ENCODE measurements at places on chromosomes 16 and 17.

GRCh38 chr17:32475258-32475657 is 11.5 kb upstream of the CDK5R1 start:
- no peak for DNase-seq

GRCh38 chr17:6241381-6241780 is 171.2 kb downstream of the WSCD1 start:
- no peak for DNase-seq

- DNase-seq = no peak
Observed at GRCh38 chr17:42967925-42968324, 3.7 kb upstream of the AARSD1 start.

- no peak for DNase-seq
Observed at GRCh38 chr16:75763204-75763603, 36.9 kb upstream of the CPHXL start.

DNA sequence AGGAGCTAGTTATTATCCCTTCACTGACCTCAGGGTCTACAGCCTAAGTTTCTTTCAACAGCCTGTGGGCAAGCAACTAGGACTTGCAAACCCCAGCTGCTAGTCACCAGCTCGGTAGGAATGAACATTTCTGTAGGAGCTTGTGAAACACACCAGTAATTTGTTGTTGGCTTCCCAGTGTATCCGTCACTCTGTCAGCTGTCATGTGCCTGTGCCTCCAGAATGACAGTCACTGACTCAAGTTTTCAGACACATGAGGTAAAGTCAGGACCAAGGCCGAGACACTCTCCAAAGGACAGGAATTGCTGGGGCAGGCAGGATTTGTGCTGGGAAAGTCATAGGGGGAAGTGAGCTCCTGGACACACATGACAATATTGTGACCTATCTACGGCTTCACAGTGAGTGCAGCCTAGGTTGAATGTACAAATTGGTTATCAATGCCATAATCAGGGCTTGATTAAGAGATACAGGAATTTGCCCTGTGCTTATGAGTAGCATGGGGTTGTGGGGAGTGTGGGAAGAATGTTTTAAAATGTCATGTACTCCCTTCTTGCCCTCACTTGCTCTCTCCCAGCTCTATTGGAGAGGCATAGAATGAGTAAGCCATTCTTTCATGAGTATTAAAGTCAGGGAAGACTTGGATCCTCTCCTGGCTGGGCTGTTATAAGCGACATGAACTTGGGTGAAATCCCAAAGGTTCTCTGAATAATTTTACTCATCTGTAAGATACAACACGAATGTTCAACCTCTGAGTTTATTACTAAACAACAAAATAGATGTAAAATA is 391.4 kb downstream of the UTP18 start:
- no peak for DNase-seq

- no peak for DNase-seq
Observed at GRCh38 chr17:82970818-82971590, 108.4 kb upstream of the METRNL start.

DNA sequence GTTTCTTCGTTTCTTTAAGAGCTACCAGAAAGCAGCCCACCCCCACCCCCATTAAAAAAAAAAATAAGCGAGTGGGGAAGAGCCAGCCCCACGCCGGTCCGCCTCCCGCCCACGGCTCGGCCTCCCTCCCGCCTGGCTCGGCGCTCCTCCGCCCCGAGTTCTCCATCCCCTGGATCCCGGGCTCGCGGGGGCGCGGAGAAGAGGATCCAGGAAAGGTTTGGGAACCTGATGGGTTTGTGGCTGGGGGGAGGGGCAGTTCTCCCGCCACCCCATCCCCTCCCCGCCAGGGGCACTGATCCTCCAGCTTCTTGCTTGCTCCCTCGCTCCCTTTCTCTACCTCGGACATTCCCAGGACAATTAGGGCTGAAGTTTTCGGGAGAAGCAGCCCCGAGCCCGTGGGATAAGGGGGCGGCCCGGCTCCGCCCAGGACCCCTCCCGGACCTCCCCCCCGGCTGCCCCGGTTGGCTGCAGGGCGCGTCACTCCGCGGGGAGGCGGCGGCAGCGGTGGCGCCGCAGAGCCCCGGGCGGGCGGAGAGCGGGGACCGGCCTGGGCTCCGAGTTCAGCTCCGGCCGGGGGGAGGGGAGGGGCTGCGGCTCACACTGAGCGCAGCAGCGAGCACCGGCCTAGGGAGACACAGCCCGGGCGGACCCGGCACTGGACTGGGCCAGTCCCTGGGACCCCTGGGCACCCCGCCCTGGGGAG is 1.0 kb upstream of the SALL1 start:
- DNase-seq = no peak

DNA sequence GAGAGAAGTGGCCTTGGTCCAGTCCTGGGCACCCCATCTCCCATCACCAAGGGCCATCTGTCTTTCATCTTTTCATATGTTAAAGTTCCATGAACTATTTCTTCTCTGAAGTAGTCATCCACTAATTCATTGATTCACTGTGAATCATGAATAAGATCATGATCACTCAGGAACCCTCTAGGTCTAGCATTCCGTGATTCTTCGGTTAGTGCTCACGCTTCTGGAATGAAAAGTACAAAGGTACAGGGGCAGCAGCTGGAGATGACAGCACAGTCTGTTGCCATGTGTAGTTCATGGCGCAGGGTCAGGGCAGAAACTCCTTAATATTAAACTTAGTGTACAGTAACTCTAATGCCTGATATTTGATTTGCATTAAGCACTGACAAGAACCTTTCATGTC is 127.1 kb downstream of the CDH13 start:
- no peak for DNase-seq

GRCh38 chr16:16038950-16039349 is 89.5 kb downstream of the ABCC1 start:
- DNase-seq = no peak

GRCh38 chr17:55702150-55702549 is 20.5 kb downstream of the TMEM100 start:
- DNase-seq = no peak

DNA sequence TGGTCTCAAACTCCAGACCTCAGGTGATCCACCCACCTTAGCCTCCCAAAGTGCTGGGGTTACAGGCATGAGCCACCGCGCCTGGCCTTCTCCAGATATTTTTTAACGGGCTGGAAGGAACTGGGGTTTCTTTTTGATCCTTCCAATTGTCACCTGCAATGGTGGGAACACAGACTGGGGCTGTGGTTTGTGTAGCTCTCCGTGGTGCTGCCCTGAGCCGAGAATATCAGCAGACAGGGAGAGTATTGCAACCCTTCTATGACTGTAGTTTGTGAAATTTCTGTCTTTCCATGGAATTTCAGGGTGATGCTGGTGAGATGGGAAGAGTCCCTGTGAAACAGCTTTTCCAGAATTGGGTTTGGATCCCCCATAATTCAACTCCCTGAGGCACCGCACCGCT is 263.5 kb downstream of the ENGASE start:
- DNase-seq = no peak

DNA sequence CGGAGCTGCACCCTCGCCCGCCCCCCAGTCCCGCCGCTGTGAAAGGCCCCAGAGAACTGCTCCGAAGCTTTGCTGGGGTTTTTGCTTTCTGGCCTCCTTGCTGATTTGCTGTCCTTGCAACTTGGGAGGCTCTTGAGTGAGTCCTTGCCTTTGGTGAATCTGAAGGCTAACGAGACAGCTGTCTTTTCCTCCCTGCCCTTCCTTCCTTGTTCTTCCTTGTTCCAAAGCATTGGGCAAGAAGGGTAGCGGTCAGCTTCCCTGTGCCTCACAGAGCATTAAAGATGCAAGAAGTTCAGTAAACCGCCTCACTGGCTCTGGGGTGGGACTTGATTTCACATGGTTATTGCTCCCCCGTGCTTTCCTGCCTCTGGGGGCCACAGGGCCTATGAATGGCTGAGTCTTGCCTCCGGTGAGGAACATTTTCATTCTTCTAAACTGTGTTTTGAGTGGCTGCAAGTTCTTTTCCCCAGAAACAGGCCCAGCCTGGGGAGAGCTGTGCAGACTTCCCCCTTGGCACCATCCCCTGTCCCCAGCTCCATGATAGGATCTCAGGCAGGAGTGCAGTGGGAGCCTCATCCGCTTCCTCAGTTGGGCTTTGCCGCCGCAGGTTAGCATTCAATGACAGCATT is 1.4 kb downstream of the YPEL2 start:
- DNase-seq = no peak

DNA sequence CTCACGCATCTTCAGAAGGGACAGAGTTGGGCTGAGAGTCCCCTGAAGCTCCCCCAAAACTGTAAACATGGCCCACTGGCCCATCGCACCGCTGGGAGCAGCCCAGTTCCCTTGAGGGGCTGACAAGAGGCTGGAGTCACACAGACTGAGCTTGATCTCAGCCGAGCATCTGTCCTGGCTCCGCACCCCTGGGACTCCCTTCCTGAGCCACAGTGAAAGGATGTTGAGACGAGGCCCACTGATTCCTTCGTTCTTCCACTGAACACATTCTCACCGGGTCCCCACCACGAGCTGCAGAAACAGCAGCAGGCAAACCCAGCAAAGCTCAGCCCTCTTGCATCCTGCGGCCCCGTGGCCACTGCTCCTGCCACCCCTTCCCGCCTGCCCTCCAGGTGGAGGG is 145.9 kb upstream of the CIBAR2 start:
- DNase-seq = no peak

DNA sequence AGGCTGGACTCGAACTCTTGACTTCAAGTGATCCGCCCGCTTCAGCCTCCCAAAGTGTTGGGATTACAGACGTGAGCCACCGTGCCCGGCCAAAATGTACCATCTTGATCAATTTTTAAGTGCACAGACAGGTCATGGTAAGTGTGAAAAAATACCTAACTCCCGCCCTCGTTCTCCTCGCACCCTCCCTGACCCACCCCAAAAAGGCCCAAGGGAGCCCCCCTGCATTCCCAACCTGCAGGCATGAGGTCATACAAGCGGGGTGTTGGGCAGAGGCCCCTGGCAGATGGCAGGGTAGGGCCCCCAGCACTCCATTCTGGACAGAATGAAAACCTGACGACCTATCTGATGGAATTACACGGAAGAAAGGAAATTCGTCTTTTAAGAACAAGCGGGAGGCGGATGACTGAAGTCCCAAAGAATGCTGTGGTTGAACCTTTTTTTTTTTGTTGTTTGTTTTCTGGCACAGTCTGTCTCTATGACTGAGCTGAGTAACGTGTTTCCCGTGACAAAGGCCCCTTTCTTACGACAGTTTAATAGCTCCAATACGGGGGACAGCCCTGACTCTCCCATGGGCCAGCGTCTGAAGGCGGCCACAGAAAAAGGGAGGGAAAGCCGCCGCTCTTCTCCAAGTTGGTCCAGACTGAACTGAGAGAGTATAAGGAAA is 376.4 kb downstream of the SLC39A11 start:
- DNase-seq = no peak

DNA sequence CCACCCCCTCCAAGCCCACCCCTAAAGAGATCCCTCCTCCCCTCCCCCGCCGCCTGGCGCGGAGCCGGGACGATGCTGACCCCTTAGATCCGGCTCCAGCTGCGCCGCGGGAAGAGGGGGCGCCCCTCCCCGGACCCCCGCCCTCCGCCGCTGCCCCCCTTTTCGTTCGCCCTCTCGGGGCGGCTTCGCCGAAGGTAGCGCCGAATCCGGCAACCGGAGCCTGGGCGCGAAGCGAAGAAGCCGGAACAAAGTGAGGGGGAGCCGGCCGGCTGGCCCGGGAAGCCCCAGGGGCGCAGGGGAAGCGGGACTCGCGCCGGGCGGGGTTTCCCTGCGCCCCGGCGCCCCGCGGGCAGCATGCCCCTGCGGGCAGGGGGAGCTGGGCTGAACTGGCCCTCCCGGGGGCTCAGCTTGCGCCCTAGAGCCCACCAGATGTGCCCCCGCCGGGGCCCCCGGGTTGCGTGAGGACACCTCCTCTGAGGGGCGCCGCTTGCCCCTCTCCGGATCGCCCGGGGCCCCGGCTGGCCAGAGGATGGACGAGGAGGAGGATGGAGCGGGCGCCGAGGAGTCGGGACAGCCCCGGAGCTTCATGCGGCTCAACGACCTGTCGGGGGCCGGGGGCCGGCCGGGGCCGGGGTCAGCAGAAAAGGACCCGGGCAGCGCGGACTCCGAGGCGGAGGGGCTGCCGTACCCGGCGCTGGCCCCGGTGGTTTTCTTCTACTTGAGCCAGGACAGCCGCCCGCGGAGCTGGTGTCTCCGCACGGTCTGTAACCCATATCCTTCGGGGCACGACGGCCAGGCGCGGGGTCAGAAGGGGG is 623 bp downstream of the CACNA1G start:
- no peak for DNase-seq

DNA sequence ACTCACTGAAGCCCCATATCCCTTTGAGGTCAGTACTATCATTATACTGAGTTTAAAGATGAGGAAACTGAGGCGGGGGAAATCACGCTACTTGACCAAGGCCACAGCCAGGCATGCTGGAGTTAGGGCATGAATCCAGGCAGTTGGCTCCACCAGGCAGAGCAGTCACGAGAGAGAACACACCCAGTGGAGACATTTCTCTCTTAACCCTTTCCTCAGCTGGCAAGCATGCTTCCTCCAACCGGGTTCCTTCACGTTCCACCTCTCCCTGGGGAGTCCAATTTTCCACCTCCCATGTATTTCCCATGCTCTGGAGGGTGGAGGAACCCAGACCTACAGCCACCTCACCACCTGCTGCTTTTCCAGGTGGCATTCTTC is 32.8 kb downstream of the VAC14 start:
- no peak for DNase-seq

GRCh38 chr16:57283959-57284208 is 588 bp downstream of the PLLP start:
- DNase-seq = no peak

GRCh38 chr16:50501251-50501650 is 46.9 kb upstream of the NKD1 start:
- DNase-seq = no peak

GRCh38 chr17:39069114-39069756 is 82.2 kb downstream of the PLXDC1 start:
- no peak for DNase-seq

- DNase-seq = peak; percentile 24
Observed at GRCh38 chr17:39239640-39240314, 14.0 kb upstream of the STAC2 start.

GRCh38 chr17:39801055-39801454 is 63.1 kb downstream of the IKZF3 start:
- DNase-seq = no peak

- no peak for DNase-seq
Observed at GRCh38 chr17:49632201-49632600, 45.7 kb downstream of the SPOP start.

DNA sequence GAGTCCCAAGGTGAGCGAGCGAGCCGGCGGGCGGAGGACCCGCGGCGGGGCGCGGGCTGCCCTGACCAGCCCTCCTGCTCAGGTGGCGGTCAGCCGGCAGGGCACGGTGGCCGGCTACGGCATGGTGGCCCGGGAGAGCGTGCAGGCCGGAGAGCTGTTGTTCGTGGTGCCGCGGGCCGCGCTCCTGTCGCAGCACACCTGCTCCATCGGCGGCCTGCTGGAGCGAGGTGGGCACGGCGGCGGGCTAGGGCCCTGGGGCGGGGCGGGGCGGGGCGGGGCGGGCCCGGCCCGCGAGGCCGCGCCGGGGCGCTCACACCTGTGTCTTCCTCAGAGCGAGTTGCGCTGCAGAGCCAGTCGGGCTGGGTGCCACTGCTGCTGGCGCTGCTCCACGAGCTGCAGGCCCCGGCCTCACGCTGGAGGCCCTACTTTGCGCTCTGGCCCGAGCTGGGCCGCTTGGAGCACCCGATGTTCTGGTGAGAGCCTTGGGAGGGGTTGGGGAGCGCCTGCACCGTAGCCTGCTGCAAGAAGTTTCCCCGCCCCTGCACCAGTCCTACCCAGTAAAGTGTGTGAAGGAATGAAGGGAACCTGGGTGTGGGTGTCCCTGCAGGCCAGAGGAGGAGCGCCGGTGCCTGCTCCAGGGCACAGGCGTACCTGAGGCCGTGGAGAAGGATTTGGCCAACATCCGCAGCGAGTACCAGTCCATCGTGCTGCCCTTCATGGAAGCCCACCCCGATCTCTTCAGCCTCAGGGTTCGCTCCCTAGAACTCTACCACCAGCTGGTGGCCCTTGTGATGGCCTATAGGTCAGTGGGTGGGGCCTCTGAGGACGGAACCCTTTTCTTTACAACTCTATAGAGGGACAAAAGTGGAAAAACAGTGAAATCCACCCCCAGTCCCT is 802 bp downstream of the SETD6 start:
- no peak for DNase-seq
